ENCODE measurements at places on chromosomes 2 and 18.

GRCh38 chr2:25618676-25619075 is 54.7 kb downstream of the DTNB start:
- DNase-seq, result no peak

- DNase-seq, result no peak
Measured at GRCh38 chr2:165863810-165864261, 69.8 kb upstream of the GALNT3 start.

DNA sequence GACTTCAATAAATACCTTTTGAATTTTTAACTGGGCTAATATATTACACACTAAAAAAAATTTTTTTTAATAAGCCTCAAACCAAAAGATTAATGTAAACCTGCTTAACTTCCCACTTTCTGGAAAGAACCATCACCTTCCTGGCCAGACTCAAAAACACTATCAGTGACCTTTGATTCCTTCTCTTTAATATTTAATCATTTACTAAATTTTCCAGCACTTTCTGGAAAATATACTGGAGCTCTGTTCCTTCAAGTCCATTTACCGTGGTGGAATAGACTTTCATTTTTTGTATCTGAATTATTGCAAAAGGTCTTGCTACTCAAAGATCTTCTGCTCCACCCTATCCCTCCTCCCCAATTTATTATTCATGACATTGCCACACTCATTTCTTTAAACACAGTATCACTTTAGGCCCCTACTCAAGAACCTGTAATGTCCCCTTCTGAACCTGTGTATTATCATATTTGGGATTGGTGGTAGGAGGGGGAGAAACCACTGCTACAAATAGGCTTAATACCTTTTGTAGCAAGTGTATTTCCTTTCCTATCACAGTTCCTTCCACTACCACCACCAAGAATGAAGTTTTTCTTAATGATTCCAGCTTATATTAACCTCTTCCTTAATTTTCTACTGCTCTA is 7.4 kb downstream of the PPP4R3B start:
- DNase-seq, result no peak

DNA sequence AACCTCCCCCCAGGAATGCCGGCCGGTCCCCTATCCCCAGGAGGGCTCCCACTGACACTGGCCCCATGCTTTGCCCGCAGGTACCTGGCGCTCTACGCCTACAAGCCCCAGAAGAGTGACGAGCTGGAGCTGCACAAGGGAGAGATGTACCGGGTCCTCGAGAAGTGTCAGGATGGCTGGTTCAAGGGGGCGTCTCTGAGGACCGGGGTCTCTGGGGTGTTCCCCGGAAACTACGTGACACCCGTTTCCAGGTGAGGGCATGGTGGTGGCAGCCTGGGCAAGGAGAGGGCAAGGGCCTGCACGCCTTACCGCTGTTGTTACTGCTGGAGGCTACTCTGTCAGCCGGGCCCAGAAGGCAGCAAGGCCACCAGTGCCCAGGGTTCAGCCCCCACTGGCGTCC is 181.3 kb downstream of the SEPTIN10 start:
- DNase-seq, result no peak

DNA sequence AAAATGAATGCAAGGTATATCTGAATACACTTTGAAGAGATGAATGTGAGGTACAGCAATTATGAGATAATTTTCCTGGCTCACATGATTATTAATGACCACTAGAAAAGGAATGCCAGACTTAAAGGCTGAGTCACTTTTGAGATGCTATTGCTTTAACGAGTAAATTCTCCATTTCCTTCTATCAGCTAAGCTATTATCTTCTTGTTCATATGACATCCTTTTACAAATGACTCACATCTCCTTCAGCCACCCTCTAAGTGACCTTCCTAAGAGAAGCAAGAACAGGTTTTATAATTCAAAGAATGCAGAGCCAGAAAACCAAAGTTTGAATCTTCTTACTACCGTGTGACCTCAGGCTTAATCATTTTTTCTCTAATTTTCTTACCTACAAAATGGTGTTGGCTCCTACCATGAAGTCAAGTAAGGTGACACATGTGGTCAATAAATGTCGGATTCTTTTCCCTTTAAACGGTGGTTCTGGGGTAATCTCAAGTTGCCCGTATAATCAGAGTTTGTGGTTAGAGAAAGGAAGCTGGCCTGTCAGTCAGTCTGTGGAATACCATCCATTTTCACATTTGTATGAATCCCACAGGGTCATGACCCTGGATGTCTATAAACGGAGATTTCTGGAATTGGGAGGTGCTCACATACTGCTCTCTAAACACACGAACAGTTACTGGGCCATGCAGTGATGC is 184.0 kb upstream of the PID1 start:
- no peak for DNase-seq

DNA sequence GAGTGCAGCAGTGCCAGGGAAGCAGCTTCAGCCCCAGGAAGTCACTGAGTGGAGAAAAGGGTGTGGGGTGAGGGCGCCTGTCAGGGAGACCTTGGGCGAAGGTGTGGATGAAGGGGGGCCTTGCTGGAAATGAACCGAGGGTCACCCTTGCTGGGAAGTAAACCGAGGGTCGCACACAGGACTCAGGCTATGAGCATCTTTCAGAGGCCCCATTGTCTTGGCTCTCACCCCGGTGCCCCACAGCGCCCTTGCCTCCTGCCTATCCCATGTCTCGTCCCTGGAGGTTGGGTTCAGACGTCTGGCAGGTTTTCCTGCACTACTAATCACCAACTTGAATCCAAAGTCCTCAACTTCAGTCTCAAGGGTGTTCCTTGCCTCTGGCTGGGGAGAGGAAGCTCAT is 122.8 kb upstream of the PXDN start:
- DNase-seq, result no peak

DNA sequence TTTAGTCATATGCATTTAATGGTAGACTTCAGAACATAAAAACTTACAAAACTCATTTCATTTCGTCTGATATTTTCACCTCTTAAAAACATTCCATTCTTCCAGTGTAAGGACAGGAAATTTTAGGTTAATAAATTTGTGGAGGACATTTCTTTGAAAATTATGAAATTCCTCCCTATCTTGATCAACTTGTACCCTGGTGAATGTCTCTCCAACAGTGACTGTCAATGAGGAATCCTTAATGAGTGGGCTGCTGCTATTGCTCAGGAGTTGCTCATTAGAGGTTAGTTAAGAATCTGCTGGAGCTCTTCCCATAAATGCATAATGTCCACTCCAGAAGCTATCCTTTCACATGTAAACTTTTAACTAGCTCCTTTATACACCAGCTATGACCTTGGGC is 69.1 kb downstream of the LRP1B start:
- no peak for DNase-seq

- no peak for DNase-seq
Measured at GRCh38 chr2:198106621-198107385, 302.4 kb downstream of the PLCL1 start.

DNA sequence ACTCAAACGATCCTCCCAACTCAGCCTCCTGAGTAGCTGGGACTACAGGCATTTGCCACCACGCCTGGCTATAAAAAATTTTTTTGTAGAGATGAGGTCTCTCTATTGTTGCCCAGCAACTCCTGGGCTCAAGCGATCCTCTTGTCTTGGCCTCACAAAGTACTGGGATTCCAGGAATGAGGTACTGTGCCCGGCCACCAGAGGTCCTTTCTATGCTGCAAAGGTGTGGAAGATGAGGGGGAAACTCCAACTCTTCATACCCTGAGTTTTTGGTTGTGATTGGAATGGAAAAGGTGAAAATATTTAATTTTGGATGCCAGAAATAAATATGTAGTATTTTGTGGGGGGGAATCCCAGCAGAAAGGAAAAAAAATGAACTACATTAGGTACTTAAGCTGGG is 36.0 kb downstream of the MRPL33 start:
- DNase-seq, result no peak

DNA sequence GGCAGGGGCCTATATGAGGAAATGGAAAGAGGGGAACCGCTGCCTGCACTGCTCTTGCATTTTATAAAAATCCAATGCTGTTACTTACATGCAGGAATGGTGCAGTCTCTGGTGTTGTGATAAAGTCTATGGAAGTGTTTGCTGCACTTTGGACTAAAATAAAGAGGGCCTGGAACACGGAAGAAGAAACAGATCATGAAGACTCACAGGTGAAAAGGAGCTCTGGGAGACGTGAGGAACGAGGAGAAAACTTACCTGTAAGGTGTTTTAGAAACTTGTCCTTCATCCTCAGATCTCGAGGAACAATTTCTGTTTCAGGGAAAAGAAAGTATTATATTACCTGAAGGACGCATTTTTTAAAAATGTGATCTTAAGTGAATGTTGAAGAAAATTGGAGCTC is 1.9 kb downstream of the ALKAL2 start:
- DNase-seq, result no peak

DNA sequence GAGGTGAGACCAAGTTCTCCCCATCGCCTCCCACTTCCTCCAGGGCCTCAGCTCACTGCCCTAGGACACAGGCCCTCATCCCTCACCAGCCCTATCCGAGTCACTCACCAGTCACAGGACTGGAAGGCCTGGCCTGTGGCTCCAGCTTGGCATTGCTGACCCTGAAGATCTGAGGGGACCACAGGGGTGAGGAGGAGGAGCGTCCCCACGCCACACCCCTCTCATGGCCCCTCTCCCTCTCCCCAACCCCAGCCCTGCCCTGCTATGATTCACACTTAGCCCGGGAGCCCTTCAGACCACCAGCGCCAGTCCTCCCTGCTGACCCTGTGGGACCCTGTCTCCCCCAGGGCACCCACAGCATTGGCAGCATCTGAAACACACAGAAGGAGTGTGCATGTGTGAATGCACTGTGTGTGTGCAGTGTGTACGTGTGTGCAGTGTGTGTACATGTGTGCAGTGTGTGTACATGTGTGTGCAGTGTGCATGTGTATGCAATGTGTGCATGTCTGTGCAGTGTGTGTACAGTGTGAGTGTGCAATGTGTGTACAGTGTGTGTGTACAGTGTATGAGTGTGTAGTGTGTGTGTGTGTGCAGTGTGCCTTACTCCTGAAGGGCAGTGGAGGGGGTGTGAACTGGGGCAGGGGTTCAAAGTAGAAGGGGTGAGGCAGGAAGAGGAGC is 29.4 kb upstream of the ANKRD62 start:
- DNase-seq, result no peak

GRCh38 chr2:26801328-26801727 is 15.5 kb downstream of the CENPA start:
- DNase-seq, result no peak

DNA sequence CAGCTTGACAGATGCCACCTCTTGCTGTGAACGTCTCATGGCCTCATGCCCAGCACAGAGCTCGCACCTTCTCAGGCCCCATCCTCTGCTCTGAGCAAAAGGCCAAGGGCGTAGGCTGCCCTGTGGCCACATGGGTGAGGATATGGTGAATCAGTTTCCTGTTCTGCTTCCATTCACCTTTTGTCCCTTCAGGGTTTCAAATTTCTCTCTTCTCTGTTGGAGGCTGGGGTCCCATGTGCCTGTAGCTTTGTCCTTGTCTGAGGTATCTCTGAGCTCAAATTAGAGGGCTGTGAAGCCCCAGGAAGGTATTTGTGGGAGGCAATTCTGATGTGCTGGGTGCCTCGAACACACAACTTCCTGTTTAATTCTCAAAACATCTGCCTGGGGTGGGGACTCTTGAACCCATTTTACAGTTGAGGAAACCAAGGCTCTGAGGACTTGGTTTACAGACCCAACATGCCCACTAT is 29.0 kb downstream of the ZAP70 start:
- DNase-seq, result no peak

GRCh38 chr2:139790807-139791752 is 1010.9 kb upstream of the NXPH2 start:
- DNase-seq, result no peak

- DNase-seq, result no peak
Measured at GRCh38 chr2:99666256-99666655, 176.4 kb upstream of the REV1 start.

DNA sequence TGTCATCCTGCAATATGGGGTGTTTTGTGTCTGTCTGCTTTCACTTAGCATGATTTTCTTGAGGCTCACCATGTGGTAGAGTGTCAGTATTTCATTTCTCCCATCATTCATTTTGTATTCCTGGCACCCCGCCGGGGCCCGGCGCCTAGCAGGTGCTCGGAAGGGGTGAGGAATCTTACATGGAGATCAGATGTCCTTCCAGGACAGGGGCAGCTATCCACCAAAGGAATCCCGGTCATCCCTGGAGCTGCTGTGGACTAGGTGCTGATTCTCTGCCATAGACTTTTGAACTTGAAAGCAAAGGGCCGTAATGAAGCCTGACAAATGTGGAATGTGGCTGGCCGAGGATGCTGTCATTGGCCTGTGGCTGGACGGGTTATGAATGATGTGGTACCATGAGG is 2.4 kb downstream of the PRELID3A start:
- no peak for DNase-seq

GRCh38 chr2:43743706-43744105 is 30.1 kb upstream of the DYNC2LI1 start:
- no peak for DNase-seq

DNA sequence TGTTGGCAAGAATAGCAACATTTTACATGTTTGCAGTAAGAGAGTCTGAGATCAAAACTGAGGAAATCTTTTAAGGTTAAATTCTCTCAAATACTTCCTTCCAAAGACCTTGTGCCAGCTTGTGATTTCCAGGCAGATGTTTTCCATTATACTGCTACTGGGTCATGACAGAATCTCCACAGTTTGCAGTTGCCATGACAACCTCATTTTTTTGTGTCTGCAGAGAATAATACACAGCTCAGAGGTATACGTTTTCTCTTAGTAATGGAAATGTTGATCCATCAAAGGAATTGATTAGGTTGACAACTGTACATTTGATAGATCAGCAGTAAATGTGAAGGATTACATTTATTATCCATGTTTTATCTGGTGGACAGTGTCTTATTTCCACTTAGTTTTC is 29.1 kb upstream of the CSRNP3 start:
- DNase-seq, result no peak

DNA sequence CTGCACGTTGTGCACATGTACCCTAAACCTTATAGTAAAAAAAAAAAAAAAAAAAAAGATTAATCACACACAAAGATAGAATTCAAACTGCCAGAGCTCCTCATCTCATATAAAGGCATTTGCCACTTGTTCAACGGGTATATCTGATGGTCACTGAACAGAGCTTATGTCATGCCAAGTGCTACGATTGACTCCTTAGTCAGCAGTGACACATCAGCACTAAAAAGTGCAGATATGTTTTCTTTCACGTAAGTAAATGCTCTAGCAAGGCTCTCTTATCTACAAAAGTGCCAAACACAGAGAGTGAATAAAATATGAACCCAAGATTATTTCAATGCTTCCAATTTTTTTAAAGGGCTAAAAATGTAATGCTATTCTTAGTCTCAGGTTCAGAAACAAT is 1.1 kb downstream of the LMAN1 start:
- DNase-seq, result no peak

DNA sequence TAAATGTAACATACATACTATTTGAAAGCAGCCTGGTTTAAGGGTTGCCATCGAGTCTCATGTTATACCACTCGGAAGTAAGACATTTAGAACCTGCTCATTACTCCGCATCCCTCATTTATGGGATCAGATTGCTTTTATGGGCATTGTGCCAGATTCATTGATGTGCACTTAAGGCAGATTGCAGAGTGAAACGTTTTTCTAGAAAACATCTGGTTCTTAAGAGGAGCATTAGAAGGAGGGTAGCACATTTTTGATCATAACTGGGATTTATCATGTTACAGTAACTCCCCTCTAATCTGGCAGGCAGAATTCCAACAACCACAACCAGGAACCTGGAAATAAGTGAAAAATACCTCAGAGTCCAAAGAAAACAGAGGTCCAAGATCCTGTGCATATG is 74.2 kb upstream of the GALNT3 start:
- DNase-seq, result no peak
